Right ventricle myocardium superior (tissue), 1 donor: ENCODE measurements at places on chromosomes 7 and 10. TPM values are rescaled to one million over a fixed set of nuclear protein-coding genes. Genes with fewer than 3 reads are reported as not detected.
A peak's percentile ranks its signal among the peaks of the same experiment; 100 is the strongest.

DNA sequence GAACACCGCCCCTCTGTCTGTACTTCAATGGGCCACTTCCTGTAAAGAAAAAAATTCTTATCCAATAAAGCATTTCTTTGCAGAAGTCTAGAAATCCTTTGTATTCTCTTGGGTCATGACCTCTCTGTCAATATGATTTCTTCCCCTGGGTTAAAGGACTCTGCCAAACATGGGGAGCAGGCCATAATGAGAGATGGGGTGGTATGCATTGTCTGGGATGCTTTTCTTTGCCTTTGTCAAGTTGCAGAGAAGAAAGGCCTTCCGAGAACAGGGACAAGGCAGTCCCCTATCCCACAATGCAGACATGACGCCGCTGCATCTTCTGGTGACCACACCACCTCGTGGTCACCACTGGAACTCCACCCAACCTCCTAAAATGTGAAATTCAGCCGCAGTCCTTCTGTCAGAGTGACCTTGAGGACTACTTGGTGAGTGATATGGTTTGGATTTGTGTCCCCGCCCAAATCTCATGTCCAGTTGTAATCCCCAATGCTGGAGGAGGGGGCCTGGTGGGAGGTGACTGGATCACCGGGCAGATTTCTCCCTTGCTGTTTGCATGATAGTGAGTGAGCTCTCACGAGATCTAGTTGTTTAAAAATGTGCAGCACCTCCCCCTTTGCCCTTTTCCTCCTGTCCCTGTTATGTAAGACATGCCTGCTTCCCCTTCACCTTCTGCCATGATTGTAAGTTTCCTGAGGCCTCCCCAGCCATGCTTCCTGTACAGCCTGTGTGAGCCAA lies 15.2 kb upstream of the FRMPD2 start:
- DNase-seq, result peak; percentile 64

DNA sequence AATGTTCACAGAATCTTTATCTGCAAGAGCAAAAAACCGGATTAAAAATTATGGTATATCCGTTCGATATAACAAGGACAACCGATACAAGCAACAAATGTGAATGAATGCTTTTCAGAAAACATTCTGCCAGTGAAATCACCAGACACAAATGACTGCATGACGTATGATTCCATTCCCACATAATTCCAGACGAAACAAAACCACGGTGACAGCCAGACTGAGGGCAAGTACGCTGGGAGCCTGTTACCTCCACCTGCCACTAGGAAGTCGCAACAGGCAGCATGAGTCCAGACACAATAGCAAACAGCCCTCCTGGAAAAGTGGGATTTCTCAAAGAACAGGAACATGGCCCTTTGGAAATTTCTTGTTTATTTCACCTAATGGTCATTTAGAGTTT lies 41.7 kb downstream of the MAD1L1 start:
- DNase-seq, result peak; percentile 4

- no peak for DNase-seq
Observed at GRCh38 chr10:4781955-4782354, 44.1 kb upstream of the AKR1E2 start.

- no peak for DNase-seq
Observed at GRCh38 chr10:12077580-12078180, 8.9 kb downstream of the DHTKD1 start.

GDF2 gene
- total RNA-seq, result not detected

TAS2R5 gene
- total RNA-seq, result 0.27 TPM
